ELR (cell line): ENCODE measurements at places on chromosomes 3 and 15.

DNA sequence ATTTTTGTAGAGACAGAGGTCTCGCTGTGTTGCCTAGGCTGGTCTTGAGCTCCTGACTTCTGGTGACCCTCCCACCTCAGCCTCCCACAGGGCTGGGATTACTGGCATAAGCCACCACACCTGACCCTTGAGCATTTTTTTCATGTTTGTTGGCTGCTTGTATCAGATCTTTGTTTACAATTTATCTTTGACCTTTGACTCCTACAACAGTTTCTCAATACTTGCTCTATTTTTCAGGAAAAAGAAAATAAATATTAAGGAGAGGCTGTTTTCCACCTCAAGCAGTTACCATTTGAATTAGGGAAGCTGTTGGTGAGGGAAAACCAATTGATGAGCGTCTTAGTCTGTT is 44.5 kb downstream of the LIMD1 start:
- no peak for DNase-seq

GRCh38 chr3:14019459-14019858 is 105.2 kb downstream of the CHCHD4 start:
- DNase-seq = no peak

GRCh38 chr3:49276475-49277382 is at the start of gene C3orf62:
Gene C3orf62, minus strand, starts transcription at chr3:49277232. Its CDS starts 360 bp downstream, at chr3:49276872.
- peak; percentile 87 for DNase-seq

DNA sequence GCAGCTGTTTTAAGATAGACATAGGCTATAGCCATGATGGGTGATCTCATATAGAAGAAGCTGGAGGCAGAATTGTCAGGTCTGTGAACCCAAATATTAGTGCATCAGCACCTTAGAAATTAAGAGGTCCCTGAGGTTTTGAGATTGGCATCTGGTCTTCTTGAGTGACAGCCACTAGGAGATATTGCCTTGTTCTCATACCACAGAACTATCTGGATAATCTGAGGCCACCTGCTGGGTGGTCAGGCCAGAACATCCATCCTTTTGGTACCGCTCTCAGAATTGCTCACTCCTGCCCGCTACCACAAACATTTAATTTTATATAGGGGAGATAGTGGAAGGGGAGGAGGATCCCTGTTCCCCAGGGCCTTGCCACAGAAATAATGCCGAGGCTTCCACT is 210.6 kb upstream of the ZPLD1 start:
- DNase-seq = peak; percentile 52

GRCh38 chr15:78641749-78642275 is 802 bp upstream of the CHRNB4 start:
- DNase-seq = no peak

GRCh38 chr3:13185737-13186434 is 112.7 kb upstream of the IQSEC1 start:
- DNase-seq = no peak
